Astrocyte of the hippocampus (primary cell): ENCODE measurements at places on chromosomes 3 and 15.

GRCh38 chr3:138688871-138689299 lies 80.3 kb downstream of the FAIM start:
- DNase-seq, result no peak

DNA sequence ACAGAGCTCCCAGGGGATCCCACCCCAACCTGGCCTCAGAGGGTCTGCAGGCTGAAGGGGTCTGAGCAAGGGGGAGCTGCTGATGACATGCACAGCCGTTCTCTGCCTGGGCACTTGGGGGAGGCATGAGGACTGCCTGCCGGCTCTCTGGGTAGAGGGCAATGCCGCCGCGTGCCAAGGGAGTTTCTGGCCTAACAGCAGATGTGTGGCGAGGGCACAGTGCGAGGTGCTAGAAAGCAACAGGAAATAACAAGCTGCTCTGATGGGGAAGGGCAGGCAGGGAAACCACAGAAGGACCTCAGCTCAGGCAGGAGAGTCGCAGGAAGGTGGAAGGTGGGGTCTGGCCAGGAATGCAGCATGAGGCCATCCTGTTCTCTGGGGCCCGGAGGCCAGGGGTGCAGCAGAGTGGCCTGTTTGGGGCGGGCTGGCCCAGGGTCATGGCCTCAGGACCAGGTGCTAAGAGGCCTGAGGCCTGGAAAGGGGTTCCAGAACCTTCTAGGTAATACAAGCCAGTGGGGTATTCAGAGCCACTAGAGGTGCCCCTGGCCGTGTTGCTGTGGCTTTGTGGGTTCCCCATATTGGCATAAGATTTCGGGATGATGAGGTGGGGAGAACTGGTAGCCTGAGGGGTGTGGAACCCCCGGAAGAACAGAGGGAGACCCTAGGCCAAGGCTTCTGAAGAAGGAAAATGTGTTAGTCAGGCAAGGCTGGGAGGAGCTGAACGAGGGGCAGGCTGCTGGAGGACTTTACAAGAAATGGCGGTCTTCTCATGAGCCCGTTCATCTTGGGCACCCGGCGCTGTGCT lies 41.2 kb downstream of the RGMA start:
- no peak for DNase-seq

DNA sequence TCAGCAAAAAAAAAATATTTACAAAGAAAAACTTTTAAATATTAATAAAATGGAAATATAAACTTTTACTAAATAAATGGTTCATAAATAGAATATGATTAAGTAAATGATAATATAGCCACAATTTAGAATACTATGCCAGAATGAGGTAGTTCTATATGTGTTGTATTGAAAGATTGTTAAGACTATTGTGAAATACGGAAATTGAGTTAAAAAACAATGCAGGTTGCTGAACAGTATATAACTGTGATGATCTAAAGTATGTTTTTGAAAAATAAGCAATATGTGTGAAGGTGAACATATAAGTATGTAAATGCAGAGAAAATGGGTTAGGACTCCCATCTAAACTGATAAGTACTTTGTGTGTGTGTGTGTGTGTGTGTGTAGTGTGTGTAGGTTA lies 1.2 kb downstream of the ZNF35 start:
- no peak for DNase-seq

DNA sequence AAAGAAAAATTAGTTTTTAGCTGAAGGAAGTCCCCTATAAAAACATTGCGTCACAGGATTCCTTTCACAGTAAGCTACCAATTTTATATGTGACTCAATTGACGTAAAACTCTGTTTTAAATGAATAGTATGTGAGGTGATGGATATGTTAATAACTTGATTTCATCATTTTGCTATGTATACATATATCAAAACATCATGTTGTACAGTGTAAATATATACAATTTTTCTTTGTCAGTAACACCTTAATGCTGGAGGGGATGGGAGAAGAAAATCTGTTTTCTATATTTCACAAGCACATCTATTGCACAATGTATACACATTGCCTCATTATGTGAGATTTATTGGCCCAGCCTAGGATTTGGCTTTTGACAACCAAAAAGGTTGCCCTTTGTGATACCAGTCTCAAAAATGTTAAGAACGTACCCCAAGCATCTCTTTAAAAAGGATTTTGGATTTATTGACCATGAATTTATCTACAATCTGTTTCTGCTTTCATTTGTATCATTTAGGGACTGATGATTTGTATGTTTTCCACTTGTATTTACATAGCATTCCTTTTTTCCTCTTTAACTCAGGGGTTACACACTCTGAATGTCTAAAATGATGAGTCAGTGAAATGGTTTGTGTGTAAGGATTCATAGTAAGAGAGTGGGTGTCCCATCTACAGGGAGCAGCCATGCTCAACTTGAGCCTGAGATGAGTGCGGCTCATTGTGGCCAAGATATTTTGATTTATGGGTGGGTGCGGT lies 62.6 kb downstream of the CRTC3 start:
- peak; percentile 39 for DNase-seq

DNA sequence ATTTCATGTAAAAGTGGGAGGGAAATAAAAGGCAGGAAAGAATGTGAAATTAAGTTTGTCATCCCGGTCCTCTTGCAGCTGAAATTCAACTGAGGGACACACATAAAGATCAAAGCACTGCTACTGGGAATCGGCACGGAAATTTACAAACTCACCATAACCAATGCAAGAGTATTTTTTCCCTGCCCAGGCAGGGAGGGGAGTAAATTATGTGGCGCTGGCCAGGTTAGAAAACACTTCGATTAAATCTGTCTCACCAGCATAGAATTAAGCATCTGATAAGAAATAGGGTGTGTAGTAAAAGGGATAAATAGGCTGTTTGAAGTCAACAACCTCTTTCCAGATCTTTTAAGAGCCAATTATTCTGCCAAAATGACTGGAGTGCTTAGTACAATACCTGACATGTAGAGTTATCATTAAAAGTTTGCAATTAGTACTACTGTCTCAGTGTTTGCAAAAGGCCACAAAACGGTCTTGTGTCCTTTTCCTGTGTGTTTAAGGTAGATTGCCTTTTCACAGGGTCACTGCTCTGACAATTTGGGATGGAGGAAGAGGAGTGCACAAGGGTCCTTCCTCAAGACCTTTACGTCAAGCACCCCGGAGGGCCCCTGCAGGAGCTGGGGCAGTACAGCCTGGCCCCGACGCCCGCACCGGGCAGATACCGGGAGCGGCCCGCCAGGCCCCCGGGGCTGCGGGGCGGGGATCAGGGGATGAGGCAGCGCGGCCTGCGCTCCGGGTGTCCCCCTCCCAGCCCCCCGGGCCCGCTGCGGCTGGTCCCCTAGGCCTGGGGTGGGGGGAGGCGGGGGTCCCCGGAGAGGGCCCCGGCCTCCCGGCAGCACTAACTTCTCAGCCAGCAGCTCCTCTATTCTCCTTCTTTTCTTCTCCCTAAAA lies 651 bp downstream of the UBA3 start:
- peak; percentile 48 for DNase-seq
